Uterus (tissue), 4 donors: ENCODE measurements at places on chromosomes 2 and 18. TPM values are rescaled to one million over a fixed set of nuclear protein-coding genes. Genes with fewer than 3 reads are reported as not detected.
A peak's percentile ranks its signal among the peaks of the same experiment; 100 is the strongest.

The ILKAP gene
- 78.0 TPM for total RNA-seq

The DSG4 gene
- not detected for total RNA-seq

The SAG gene
- not detected for total RNA-seq

The EFEMP1 gene
- 513 TPM for total RNA-seq

The BOLL gene
- total RNA-seq = not detected

The CCDC85A gene
- 13.8 TPM for total RNA-seq

GRCh38 chr2:85924522-85924921 is 35.7 kb upstream of the ST3GAL5 start:
- H3K4me1 ChIP-seq = no peaks in the 10 kb centered on the region
- H3K27me3 ChIP-seq = no peaks in the 10 kb centered on the region
- peak overlapping the region; percentile 70 for H3K27ac ChIP-seq
- no peak overlapping the region for H3K4me3 ChIP-seq
- H3K36me3 ChIP-seq = no peaks in the 10 kb centered on the region

DNA sequence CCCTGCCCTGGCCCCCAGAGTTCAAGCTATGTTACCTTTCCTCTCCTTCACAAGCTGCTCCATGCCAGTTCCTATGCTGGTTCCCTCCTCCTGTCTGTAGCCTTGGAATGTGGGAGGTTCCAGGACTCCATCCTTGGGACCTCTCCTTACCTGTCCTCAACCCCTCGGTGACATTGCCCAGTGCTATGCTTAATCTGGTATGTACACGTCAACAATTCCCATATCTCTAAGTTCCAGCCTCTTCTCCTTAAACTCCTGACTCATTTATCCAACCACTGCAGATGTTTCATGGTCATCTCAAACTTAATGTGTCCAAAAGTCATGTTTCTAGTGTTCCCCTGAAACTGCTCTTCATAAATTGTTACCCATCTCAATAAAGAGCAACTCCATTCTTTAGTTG is 160.8 kb downstream of the TNS1 start:
- H3K36me3 ChIP-seq = no peaks in the 10 kb centered on the region
- no peaks in the 10 kb centered on the region for H3K27me3 ChIP-seq
- H3K27ac ChIP-seq = peak overlapping the region; percentile 57
- no peaks in the 10 kb centered on the region for H3K4me1 ChIP-seq
- no peak for DNase-seq

GRCh38 chr2:216925636-216926366 is 65.9 kb upstream of the TNP1 start:
- no peak overlapping the region for H3K4me3 ChIP-seq
- no peaks in the 10 kb centered on the region for H3K36me3 ChIP-seq
- no peak for DNase-seq
- no peaks in the 10 kb centered on the region for H3K27me3 ChIP-seq
- no peak overlapping the region for H3K27ac ChIP-seq

- no peaks in the 10 kb centered on the region for H3K27me3 ChIP-seq
- DNase-seq = no peak
- H3K4me3 ChIP-seq = no peak overlapping the region
- no peaks in the 10 kb centered on the region for H3K4me1 ChIP-seq
- H3K36me3 ChIP-seq = no peaks in the 10 kb centered on the region
- H3K27ac ChIP-seq = no peak overlapping the region
Measured at GRCh38 chr2:30713698-30714097, 93.5 kb downstream of the CAPN13 start.

- no peaks in the 10 kb centered on the region for H3K4me1 ChIP-seq
- DNase-seq = no peak
- no peaks in the 10 kb centered on the region for H3K36me3 ChIP-seq
- H3K4me3 ChIP-seq = no peak overlapping the region
Measured at GRCh38 chr2:157900684-157901083, 24.6 kb upstream of the ACVR1 start.

DNA sequence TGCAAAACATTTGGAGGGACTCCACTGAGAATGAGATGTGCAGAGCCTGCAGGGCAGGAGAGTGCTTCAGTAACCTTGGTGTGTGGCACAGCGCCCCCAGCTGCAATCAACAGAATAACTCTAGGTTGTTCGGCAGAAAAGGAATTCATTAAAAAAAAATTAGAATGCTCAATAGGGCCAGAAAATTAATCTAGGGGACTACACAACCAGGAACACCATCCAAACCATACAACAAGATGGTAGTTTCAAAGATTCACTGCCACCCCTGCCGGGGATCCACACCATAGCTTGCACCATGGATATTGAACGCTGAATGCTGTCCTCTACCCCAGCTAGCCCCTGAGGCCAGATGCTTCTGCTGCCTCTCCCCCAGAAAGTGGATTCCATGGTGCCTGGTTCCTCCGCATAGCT is 50.1 kb downstream of the THUMPD2 start:
- no peaks in the 10 kb centered on the region for H3K4me1 ChIP-seq
- DNase-seq = no peak
- no peak overlapping the region for H3K4me3 ChIP-seq
- no peaks in the 10 kb centered on the region for H3K36me3 ChIP-seq
- no peak overlapping the region for H3K27ac ChIP-seq
- H3K27me3 ChIP-seq = no peaks in the 10 kb centered on the region

DNA sequence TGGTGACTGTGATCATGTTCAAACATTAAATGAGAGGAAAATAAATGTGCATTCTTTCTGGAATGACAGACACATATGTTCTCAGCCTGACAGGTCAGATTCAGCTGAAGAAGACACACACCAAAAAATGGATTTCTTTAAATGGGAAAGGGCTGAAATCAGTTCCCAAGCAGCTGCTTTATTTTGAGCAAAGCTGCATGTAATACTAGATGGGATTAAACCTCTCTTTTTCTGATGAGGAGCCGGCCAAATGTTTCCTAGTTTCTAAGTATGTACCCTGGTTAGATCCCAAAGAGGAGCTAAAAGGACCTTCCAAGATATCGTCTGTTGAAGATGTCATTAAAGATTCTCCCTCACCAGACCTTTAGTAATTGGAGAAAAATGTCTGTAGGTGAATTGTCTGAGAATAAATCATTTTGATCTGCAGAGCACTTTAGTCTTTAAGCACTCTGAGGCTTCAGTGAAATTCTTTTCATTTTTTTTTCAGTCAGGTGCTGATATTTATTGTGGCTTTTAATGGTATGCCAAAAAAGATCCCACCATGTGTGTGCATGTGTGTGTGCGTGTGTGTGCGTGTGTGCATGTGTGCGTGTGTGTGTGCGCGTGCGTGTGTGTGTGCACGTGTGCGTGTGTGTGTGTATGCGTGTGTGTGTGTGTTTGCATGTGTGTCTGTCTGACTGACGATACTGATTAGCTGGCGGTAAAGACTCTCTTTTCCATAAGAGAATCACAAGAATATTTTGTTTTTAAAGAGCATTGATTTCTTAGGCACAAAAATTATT is 175.8 kb downstream of the IRS1 start:
- no peak for DNase-seq
- no peaks in the 10 kb centered on the region for H3K4me1 ChIP-seq
- H3K27ac ChIP-seq = peak overlapping the region; percentile 74
- H3K4me3 ChIP-seq = no peak overlapping the region
- H3K27me3 ChIP-seq = no peaks in the 10 kb centered on the region

DNA sequence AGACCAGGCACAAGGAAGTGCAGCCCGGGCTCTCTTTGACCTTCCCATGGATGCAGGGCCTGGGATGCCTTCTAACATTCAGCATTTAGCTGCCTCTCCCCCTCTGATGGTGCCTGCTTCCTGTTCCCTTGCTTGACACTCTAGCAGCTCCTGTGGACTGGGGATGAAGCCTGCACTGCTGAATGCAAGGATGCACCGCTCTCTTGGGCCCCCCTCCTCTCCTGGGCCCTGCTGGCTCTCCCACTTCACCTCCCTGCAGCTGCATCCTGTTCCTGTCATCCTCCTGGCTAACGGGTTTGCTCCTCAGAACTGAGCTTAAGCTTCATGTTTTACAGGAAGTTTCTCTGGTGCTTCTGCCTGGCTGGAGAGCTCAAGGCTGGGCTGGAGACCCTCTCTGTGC is 254.1 kb downstream of the TSN start:
- DNase-seq = no peak
- H3K4me3 ChIP-seq = no peak overlapping the region
- no peak overlapping the region for H3K27ac ChIP-seq
- no peaks in the 10 kb centered on the region for H3K36me3 ChIP-seq
- H3K4me1 ChIP-seq = no peaks in the 10 kb centered on the region
- H3K27me3 ChIP-seq = no peaks in the 10 kb centered on the region

GRCh38 chr18:36636237-36636817 is 192.5 kb downstream of the TPGS2 start:
- H3K27ac ChIP-seq = no peak overlapping the region
- H3K4me1 ChIP-seq = no peaks in the 10 kb centered on the region
- DNase-seq = no peak
- H3K27me3 ChIP-seq = no peaks in the 10 kb centered on the region

DNA sequence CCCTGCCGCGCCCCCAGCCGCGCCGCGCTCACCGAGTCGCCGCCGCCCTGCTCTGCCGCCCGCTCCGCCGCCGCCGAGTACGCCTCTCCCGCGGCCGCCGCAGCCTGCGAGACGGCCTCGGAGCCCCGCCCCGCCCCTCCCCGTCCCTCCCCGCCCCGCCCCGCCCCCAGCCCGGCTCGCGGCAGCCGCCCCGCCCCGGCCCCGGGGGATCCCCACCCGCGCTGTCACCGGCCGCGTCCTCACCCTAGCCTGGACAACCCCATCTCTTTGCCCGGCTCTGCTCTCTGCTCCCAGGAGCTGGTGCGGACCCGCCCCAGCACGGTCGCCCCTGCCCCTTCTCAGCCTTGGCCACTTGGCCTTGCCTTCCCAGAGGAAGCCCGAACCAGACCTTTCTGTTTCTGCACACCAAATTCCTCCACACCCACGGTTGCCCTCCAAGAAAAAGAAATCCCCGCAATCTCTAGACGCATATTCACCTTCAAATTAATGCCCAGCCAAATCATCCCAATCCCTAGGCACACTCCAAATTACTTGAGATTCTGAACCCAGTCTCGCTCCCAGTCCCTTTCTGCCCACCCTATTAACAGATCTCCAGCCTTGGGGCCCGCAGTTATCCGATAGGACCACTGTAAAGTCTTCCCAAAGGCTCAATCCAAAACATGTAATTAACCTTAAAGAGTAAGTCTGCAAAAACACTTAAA is at the start of gene CYRIA:
CYRIA (minus strand) TSS at position 87 of the 701 bp plus-strand sequence. CDS start 77,715 bp downstream, outside the sequence.
- peaks cover 5% of the 10 kb centered on the region for H3K4me1 ChIP-seq
- H3K27ac ChIP-seq = peak within 1 kb of the TSS; percentile 82
- H3K27me3 ChIP-seq = no peaks in the 10 kb centered on the region
- no peaks in the 10 kb centered on the region for H3K36me3 ChIP-seq
- peak; percentile 51 for DNase-seq
- H3K4me3 ChIP-seq = peak within 1 kb of the TSS; percentile 59

DNA sequence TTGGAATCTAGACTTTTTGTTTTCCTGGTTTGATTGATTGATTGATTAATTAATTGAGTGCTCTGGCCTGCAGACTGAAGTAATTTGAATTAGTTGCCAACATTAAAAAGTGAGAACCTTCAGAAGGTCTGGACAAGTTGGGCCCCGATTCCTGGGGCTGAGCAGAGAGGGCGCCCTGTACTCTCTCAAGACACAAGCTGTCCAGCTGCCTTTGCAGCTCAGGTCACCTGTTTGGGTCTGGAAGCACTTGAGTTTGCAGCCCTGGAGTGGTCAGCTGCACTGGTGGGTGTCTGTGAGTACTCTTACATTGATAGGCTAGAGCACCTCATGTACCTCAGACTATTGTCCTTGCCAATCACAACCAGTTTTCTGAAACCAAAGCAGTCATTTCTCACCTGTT is 22.7 kb upstream of the CELF4 start:
- H3K4me3 ChIP-seq = no peak overlapping the region
- H3K27ac ChIP-seq = no peak overlapping the region
- H3K36me3 ChIP-seq = no peaks in the 10 kb centered on the region
- H3K27me3 ChIP-seq = no peaks in the 10 kb centered on the region
- DNase-seq = no peak

GRCh38 chr2:28993206-28993960 is 12.3 kb downstream of the TOGARAM2 start:
- H3K36me3 ChIP-seq = no peaks in the 10 kb centered on the region
- H3K27me3 ChIP-seq = no peaks in the 10 kb centered on the region
- no peaks in the 10 kb centered on the region for H3K4me1 ChIP-seq
- H3K4me3 ChIP-seq = no peak overlapping the region
- H3K27ac ChIP-seq = no peak overlapping the region
